ENCODE measurements at places on chromosomes 7 and 10.

- no peak for DNase-seq
These were observed 11.9 kb downstream of the ANTXRL start for GRCh38 chr10:46298477-46299285.

- DNase-seq: no peak
These were observed 7.5 kb downstream of the CPA1 start for GRCh38 chr7:130387628-130388403.

- DNase-seq: no peak
These were observed 319.5 kb downstream of the PLXNA4 start for GRCh38 chr7:132256721-132257212.

DNA sequence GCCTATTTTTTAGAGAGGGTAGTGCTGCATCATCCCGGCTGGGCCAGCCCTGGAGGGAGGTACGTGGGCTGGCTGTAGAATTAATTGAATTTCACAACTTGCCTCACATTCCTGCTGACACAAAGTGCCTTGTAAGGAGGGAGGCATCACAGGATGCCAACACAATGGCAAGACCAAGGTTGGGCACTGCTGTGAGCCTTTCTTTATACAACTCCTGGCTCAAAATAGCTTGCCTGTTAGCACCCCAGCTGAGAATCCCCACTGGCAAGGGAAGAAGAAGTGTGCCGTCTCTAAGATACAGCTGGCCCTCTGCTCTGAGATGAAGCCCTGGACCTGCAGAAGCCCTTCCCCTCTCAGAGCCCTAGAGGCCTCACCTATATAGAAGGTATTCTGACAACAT is 873.9 kb downstream of the GRID1 start:
- no peak for DNase-seq

DNA sequence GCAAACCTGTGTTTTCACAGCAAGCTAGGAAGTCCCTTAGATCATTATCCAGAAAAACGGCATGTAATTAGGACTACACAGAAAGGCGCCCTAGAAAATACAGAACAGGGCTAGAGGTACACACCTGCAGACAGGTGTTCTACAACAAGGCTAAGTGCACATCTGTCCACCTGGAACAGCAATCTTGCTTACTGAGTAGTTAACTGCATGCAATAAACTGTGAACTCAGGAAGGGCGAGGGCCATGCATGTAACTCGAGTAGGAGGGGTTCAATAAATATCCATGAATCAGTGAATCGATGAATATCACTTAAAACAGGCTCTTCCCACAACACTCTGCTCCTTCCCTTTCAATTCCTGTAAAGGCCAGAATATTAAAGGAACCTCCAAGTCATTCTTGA is 22.0 kb downstream of the FAM171A1 start:
- DNase-seq: no peak

Data from stimulated activated CD8-positive, alpha-beta memory T cell treated with anti-CD3 and anti-CD28 coated beads, Interleukin-7, amount 100 ng/mL, for 1 hour (primary cell).